ENCODE measurements at places on chromosomes 12 and 14.

DNA sequence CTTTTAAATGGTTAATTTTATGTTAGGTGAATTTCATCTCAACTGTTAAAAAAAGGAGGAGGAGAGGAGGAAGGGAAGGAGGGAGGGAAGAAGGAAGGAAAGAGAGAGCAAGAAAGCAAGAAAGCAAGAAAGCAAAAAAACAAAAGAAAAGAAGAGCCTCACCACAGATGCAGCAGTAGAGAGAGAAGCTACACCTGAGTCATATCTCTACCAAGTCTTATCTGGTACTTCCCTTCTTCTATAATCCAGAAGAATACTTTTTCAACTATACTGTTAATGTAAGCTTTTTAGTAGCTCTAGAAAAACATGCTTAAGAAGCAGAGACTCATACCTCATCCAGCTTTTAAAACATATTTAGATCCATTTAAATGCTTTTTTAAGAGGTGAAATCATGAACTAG lies 5.6 kb upstream of the IL26 start:
- DNase-seq: no peak

- no peak for DNase-seq
Measured at GRCh38 chr12:128365032-128365431, 98.1 kb downstream of the TMEM132C start.

- no peak for DNase-seq
Measured at GRCh38 chr12:92109613-92110012, 36.0 kb downstream of the BTG1 start.

- peak; percentile 20 for DNase-seq
Measured at GRCh38 chr12:31234955-31235867, 90.7 kb downstream of the SINHCAF start.

DNA sequence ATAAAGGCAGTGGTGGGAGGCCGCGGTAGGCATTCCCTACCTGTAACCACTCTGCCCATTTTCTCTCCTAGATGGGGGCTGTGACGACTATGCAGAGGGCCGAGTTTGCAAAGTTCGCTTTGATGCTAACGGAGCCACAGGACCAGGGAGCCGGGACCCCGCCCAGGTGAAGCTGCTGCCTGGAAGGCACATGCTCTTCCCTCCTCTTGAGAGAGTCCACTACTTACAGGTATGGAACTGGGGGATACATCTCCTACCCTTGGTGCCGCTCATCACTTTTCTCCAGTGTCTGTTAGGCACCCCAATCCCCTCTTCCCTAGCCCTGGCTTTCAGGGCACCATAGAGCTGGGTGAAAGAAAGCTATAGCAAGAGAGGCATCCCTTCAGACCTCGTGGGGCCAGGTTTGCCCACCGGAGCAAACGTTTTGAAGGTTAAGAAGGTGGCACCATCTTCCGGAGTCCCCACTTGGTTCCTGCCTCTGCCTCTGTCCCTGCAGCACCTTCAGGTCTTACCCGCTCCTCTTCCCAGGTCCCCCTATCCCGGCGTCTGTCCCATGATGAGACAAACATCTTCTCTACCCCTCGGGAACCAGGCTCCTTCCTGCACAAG lies 2.0 kb upstream of the P3H3 start:
- no peak for DNase-seq

DNA sequence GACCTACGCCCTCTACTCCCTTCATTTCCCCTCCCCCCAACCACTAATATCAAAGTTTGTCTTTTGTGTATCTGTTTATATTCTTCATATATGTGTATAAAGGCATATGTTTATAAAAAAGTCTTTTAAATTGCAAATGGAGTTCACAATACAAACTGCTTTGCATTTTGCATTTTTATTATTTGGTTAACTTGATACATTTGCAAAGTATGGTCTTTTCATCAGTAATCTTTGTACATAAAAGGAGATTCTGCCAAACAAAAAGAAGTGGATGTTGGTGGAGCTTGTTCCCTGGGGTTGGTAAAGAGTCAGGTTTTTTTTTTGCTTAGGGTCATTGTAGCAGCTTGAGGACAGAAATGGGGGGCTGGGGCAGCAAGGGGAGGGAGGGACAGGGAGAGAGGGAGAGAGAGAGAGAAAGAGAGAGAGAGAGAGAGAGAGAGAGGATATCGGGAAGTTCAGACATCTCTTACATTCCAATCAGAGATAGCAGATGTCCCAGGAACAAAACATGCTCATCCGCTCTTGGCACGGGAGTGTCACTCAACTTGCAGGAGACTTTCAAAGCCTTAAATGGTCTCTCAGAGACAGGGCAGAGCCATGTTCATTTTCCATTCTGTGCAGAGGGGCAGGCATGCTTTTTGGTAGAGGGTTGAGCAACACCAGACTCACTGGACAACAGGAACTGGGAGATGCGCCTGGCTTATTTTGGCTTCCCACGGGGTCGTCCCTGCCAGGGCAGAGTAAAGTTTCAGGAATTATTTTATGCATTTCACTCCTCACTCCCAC lies 44.8 kb upstream of the TBX5 start:
- no peak for DNase-seq

GRCh38 chr12:89859508-89860220 lies 151.0 kb upstream of the ATP2B1 start:
- no peak for DNase-seq

- DNase-seq: no peak
Measured at GRCh38 chr12:75944905-75945432, 86.6 kb downstream of the PHLDA1 start.

GRCh38 chr14:69263364-69263763 lies 3.4 kb downstream of the GALNT16 start:
- DNase-seq: no peak

- no peak for DNase-seq
Measured at GRCh38 chr12:99137124-99137855, 492.2 kb downstream of the APAF1 start.

GRCh38 chr12:121799156-121799841 lies 4.5 kb upstream of the SETD1B start:
- DNase-seq: peak; percentile 77

GRCh38 chr14:64218344-64219240 lies 75.6 kb downstream of the ESR2 start:
- DNase-seq: no peak

DNA sequence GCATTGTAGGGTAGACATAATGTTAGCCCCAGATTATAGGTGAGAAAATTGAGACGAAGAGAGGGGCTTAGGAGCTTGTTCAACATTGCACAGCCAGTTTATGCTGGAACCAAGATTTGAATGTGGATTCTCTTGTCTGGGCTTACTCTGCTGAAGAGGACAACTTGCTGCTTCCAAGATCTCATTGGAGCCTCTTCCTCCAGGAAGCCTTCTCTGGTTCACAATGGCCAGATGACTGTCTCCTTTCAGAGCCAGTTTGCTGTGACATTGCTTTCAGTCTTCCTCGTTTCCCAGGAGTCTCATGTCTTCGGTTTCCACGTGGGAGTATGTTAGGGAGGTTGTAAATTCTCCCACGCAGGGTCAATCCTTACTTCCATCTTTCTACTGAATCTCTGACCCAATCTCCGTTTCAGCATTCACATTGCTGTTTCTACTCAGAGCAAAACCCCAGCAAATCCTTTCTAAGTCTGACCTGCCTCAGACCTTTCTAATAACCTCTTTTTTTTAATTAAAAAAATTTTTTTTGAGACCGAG lies 62.2 kb upstream of the LHX5 start:
- DNase-seq: no peak

DNA sequence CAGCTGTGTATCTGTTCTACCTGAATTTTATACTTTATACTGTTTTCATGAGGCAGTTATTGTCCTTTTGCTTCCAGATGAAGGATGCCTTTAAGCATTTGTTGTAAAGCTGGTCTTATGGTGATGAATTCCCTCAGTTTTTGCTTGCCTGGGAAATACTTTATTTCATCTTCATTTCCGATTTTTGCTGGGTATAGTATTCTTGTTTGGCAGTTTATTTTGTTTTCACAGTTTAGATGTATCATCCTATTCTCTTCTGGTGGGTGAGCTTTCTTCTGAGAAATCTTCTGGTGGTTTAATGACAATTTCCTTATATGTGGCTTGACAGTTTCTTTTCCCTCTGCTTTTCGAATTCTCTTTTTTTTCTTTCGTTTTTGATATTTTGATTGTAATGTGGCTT lies 188.1 kb downstream of the NUBPL start:
- no peak for DNase-seq

- no peak for DNase-seq
Measured at GRCh38 chr12:101186291-101186690, 23.7 kb downstream of the SLC5A8 start.

- DNase-seq: no peak
Measured at GRCh38 chr12:125683748-125684381, 618.6 kb downstream of the AACS start.

GRCh38 chr12:75818863-75819262 lies 212.7 kb downstream of the PHLDA1 start:
- no peak for DNase-seq

GRCh38 chr14:68854421-68854820 lies 61.6 kb upstream of the ZFP36L1 start:
- DNase-seq: no peak

GRCh38 chr14:64704743-64705380 lies 638 bp downstream of the PLEKHG3 start:
- no peak for DNase-seq

- no peak for DNase-seq
Measured at GRCh38 chr14:99423434-99423833, 57.2 kb downstream of the SETD3 start.

DNA sequence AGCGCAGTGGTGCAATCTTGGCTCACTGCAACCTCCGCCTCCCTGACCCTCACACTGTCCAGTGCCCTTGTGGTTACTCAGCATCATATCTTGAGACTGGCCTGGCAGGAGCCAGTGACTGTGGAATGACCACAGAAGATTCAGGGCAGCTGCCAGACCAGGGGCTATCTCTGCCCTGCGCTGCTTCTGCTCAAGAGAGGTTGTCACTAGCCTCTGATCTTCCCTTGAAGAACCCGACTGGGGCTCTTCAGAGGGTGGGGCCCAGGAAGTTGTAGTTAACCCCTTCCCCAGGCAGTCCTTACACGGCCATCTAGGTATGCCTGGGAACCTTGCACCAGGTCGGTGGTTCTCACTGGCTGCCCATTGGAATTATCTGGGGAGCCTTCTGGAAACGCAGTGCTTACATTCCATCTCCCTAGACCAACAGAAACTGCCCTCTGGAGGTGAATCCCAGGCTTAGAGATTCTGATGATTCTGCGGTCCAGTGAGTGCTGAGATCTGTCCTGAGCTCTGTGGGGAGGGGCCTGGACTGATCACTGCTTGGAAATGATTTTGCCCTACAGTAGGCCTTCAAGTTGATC lies 41.4 kb downstream of the PLEKHG3 start:
- DNase-seq: no peak

- no peak for DNase-seq
Measured at GRCh38 chr14:92990456-92991430, 67.8 kb downstream of the CHGA start.

DNA sequence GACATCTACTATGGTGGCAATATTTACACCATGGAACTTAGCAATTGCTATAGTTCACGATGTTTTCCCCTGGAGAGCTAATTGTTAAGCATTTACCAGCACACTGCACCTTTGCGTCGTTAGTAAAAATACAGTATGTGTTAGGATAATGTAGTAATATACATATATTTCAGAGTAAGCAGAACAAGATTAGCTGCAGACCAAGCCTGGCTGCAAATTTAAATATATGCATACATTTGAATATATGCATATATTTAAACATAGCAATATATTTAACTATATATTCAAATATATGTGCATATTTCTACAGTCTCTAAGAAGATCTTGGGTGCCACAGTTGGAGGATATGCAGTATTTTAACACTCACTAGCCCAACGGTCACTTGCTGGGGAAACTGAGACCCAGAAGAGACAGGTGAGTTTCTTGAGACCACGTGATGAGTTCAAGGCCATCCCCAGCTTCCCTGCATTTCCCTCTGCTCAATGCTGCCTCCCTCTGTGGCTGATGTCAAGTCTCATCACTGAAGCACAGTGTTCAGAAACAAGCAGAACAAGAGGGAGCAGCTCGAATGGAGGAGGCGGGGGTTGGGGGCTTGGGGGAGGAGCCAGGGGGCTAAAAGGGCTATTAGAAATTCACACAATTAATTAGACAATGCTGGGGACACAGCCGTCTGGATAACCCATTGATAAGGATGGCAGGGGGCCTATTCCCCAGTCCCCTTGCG lies 708.0 kb downstream of the MED13L start:
- no peak for DNase-seq

GRCh38 chr12:75135026-75135425 lies 74.6 kb downstream of the KCNC2 start:
- DNase-seq: no peak

GRCh38 chr14:62557416-62557815 lies 487.8 kb downstream of the KCNH5 start:
- DNase-seq: no peak

DNA sequence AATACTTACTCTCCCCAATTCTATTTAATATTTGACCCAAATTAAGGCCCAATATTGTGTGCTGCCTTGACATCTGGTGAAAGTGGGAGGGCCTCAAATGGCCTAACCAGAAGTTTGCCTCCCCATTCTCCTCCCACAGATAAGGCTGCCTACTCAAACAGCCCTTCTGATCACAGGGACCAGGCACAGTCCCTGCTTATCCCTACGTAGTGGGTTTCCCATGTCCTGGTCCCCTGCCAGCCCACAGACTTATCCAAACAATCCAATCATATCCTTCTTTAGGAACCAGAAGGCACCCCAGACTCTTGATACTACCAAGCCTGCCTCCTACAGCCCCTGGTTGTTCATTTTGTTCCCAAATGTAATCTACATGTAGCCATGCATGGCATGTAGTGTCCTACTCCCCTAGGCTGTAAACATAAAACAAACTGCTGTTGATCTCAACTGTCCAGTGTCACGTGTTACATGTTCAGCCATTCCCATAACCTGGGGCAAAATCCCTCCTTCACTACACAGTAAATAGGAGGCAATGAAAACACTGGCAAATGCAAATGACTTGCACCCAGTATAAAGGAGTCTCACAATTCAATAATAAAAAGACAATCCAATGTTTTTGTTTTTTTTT lies 49.3 kb downstream of the EEA1 start:
- DNase-seq: no peak

GRCh38 chr12:13428538-13429265 lies 232.2 kb downstream of the EMP1 start:
- no peak for DNase-seq

DNA sequence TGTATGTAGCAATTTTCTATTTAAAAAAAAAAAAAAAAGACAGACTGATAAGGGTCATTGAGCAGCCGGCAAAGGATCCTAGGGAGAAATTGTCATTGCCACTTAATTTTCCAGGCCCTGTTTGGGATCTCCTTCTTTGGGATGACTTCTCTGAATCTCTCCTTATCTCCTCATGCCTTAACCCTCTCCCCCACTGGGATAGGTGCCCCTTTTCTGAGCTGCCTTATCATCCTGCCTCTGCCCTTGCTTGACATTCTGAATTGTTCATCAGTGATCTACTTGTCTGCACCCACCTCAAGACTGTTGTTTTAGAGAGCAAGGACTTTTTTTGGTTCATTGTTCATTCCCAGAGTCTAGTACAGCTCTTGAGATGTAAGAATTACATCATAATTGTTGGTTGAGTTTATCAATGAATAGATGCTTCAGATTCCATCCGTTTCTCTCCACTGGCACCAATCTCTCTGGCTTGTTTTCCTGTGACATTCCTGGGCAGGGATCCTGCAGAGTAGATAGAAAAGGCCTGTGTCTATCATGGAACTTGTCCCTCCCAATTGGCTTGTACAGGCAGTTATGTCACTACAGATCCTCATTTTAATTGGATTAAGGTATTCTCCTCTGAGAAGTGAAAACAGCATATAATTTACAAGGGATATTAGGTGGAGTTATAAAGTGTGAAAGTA lies 42.6 kb downstream of the SOCS2 start:
- no peak for DNase-seq

All from SW 1271 (cell line).